NCI-H2081 treated with DMSO at 0.1 percent for 48 hours (cell line): ENCODE measurements at places on chromosomes 2 and 18.

GRCh38 chr2:177733322-177733855 lies 339.2 kb downstream of the PDE11A start:
- DNase-seq, result no peak

- no peak for DNase-seq
Observed at GRCh38 chr2:187208199-187208785, 239.8 kb downstream of the CALCRL start.

- no peak for DNase-seq
Observed at GRCh38 chr2:53448591-53448990, 319.0 kb upstream of the CHAC2 start.

- DNase-seq, result no peak
Observed at GRCh38 chr2:128197059-128197458, 106.1 kb downstream of the UGGT1 start.

- no peak for DNase-seq
Observed at GRCh38 chr18:43642727-43643330, 365.5 kb upstream of the SYT4 start.

GRCh38 chr2:74806920-74807319 lies 27.0 kb upstream of the HK2 start:
- no peak for DNase-seq

DNA sequence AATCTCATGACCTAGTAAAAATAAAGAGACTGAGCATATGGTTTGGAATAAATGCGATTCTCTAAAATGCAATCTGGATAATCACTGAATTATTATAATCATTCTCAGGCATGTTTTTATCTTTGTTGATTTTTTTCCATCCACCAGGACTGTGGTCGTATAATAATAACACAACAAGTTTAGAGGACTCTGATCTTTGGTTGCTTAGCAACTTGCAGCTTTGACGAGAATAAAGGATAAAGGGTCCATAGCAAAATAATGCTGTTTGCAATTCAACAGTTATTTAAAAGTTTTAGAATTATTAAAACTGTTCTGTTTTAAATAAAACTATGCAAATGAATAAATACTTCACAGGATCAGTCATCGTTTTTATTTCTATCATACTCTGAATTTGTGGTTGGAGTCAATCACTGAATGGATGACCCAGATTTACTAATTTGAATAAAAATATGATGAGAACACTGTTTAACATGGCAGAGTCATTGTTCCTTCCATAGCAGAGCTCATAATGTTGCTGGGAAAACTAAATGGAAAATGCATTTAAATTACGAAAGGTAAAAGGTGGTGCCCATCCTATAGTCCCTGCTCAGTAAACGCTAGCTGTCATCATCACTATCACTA lies 29.3 kb downstream of the DNER start:
- DNase-seq, result no peak

DNA sequence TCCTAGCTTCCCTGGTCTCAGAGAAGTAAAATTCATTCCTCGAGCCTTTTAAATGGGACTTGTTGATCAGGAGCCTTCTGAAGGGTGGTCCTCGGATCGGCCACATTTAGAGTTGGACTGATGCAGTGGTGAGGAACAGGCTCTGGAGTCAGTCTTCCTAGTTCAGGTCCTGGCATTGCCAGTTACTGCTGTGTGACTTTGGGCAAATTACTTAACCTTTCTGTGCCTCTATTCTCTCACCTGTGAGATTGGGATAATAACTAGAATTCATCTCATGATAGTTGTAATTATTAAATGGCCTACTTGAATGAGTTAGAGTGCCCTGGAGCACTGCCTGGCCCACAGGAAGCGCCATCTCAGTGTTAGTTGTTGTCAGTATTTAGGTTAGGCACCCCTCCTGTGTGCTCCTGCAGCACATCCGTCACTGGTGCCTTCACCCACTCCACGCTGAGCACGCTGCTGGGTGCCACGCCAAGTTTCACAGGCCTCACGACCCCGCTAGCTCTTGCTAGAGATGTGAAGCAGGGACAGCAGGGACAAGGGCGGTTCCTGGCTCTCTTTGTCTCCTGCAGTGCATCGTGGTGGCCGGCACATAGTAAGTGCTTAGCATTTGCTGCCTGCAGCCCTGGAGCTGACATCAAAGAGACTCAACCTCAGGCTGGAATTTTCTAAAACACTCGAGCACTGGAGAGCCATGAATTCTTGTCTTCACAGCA lies 122.9 kb downstream of the FAM210A start:
- DNase-seq, result no peak

GRCh38 chr18:56009411-56009810 lies 421.4 kb upstream of the TCF4 start:
- DNase-seq, result no peak

DNA sequence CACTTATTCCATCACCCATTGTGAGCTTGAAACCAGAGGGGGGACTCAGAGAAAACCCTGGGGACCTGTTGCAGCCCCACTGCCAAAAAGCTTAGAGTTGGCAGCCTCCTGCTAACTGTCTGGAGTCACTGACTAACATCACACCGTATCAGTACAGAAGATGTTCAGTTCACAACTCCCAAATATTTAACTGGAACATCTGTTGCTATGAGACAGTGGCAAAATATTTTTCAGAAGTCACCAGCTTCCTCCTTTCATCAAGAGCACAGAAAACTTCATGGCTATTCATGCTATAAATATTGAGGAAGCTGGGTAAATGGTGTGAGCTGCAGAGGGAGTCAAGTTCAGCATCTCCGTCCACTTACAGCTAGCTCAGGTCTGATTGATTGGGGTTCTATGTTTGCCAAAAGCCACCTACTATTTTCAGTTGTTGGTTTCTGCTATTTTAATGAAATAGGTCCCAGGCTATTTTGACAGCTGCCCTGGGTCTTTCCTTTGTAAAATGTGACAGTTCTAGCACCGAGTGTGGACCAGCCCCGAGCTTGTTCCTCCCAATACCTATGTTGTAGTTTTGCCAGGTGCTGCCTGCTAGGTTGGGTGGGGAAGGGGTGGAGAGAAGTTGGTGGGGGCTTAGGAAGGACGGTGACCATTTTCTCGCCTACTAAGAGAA lies 9.8 kb downstream of the TUBB6 start:
- no peak for DNase-seq

DNA sequence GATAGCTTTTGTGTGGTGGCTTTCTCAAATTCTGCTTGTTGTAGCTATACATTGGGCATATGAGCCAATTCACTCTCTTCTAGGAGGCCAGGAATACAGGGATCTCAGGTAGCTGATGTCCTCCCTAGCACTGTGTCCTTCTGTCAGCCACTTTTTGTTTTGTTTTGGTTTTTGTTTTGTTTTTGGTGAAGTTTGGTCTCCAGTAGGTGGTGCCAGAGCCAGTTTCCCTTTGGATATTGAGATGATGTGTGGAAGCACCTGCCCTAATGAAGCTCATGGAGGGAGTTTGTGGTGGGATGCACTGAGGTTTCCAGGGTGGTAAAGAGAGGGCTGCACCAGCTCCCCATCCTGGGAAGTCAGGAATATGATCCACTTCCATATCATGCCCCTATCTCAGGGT lies 100.5 kb upstream of the VWC2L start:
- DNase-seq, result no peak

GRCh38 chr2:207286106-207286505 lies 120.4 kb upstream of the KLF7 start:
- no peak for DNase-seq

DNA sequence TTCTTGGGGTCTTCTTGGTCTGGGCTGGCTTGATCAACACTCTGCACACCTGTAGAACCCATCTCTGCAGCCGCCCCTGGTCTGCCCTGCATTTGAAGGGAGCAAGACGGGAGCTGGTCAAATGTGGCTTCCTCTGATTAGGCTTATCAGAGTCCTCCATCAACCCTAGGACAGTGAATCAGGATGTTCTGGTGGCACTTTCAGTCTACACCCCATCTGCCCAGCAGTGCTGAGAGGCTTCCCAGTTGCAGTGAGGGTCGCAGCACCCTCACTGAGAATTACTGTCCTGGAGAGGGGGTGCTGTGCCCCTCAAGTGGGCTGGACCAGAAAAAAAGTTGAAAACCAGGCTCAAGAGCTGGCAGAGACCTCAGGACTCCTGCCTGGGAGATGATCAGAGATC lies 152.9 kb downstream of the DYSF start:
- no peak for DNase-seq

GRCh38 chr2:38835015-38835601 lies 40.6 kb downstream of the DHX57 start:
- no peak for DNase-seq

DNA sequence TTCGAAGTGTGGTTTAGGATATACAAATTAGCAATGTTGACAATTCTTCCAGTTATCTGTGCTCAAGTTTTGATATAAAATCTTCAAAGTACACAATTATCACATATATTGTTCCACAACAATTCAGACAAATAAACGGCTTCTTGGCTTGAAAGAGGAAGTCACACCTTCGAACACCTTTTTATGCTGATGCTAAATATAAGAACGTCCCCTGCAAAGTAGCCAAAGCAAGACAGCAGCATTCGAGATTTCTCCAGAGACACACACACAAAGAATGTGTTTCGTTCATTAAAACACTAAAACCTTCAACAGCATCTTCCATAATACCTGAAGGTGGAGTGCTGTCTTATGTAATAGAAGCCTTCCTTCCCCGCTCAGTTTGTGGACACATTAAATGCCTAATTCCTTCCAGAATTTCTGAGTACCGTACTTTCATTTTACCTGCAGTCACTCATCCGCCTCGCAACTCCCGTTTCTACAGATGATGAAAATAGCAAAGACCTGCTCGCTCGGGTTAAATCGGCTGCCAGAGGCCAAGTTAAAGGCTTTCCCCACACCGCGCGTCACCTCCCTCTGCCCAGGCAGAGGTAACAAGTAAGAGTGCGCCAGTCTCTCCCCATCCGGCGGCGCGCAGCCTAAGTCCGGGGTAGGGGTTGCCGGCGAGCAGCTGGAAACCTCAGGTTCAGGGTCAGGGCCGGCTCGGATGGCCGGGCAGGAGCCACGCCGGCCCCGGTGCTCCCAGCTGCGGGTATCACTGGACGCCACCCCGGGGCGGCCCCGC lies 847 bp downstream of the SERPINE2 start:
- no peak for DNase-seq

- no peak for DNase-seq
Observed at GRCh38 chr2:229267080-229267479, 4.0 kb downstream of the PID1 start.

DNA sequence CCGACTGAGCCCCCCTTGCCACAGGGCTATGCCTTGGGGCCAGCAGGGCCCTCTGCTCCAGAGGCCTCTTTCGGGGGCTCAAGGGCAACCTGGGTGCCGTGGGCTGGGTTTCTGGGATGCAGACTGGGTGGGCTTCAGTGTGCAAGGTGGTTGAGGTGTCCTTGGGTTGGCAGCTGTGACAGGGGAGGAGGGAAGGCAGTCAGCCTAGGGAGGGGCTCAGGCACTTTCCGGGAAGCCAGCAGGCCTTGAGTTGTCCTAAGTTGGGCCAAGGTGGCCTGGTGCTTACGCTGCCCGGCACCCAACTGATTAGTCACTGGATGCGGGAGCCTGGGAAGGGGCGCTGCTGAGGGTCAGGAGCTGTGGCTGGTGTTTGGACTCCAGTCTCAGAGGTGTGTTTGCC lies 199.5 kb downstream of the TWIST2 start:
- DNase-seq, result no peak

DNA sequence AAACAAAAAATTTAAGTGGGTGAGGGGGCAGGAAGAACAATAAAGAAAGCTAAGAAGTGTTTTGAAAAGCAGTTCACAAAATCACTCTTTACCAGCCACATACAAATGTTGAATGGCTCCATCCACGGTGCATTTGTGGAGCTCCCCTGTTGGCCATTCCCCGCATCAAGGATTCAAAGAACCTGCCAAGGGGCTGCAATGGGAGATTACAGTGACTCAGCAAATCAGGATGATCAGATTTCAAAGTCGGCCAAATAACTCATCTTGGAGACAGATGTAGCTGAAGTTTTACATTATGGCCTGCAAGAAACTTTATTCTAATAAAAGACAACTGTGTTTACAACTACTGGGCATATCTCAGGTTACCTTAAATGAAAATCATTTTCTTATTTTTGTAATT lies 26.9 kb downstream of the COL4A3 start:
- no peak for DNase-seq

GRCh38 chr2:113309655-113310387 lies 31.1 kb upstream of the PAX8 start:
- DNase-seq, result no peak

DNA sequence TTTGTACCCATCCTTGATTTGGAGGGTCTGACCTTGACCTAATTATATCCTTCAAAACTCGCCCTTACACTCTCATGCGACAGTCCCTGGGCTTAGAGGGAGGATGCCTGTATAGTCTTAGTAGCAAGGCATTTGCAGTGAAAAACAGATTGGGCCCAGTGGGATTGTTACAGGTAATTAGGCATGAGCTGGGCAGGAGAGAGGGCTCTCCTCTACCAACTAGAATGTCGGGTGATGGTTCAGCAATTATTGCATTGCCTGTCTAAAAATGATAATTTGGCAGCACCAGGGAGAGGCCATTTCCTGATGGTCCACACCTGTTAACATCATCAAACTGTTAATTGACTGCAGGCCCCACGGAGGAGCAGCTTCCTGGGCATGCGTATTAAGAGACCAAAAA lies 32.4 kb downstream of the COMMD1 start:
- DNase-seq, result no peak

DNA sequence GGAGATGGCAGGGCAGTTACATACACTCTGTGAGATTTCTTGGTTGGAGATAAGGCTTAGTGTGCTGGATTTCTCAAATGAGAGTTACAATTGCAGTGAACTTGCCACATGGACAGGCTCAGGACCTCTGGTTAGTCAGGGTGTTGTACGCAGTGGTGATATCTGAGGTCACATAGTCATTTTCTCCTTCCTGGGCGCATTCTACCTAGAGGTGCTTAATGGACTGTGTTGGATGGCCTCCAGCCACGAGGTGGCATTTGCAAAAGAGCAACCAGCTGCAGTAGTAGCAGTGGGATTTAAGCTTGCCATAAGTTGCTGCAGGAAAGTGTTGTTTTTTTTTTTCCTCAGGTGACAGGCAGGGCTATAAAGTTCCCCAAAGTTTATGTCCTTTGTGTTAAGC lies 173.8 kb upstream of the TMEM200C start:
- no peak for DNase-seq

GRCh38 chr18:24470805-24471204 lies 10.4 kb downstream of the HRH4 start:
- DNase-seq, result no peak

GRCh38 chr2:169131587-169132512 lies 62.5 kb downstream of the DHRS9 start:
- no peak for DNase-seq

DNA sequence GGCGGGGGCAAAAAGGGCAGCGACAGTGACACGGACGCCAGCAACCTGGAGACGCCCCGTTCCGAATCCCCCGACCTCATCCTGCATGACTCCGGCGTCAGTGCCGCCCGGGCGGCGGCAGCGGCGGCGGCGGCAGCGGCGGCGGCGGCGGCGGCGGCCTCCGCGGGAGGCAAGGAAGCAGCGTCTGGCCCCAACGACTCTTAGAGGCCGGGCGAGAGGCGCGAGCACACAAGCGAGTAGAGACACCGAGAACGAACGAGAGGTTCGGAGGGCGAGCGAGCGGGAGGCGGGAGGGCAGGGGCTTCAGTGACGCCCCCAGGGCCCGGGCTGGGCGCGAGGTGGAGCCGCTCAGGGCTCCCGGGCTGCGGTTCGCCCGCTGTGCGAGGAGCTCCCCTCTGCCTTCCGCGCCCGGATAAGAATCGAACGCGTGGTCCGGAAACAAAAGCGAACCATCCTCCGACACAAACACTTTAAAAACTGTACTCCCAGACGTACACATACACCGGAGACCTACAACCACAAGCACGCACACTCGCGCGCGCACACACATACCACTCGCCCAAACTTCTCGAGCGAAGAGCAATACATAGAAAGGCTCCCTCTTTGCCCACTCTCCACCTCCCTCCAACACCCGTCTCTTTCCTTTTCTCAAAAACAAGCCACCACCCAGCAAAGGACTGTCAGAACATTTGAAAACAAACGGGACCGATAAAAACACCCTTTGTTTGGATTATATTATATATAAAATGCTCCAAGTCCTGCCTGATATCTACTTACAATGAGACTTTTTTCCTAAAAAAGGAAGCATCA lies 2.8 kb downstream of the SP9 start:
- no peak for DNase-seq
